Testis (tissue), 5 donors: ENCODE measurements at places on chromosomes 12 and 14. TPM values are rescaled to one million over a fixed set of nuclear protein-coding genes. Genes with fewer than 3 reads are reported as not detected.

- peaks cover 88% of the 10 kb centered on the region for H3K4me1 ChIP-seq
- no peak for DNase-seq
- no peak overlapping the region for H3K4me3 ChIP-seq
- peak overlapping the region; percentile 28 for H3K27ac ChIP-seq
These were observed 58.1 kb downstream of the NCOR2 start for GRCh38 chr12:124509300-124509675.

- no peak overlapping the region for H3K4me3 ChIP-seq
- no peaks in the 10 kb centered on the region for H3K36me3 ChIP-seq
- H3K27ac ChIP-seq, result no peak overlapping the region
- peaks cover 24% of the 10 kb centered on the region for H3K4me1 ChIP-seq
- H3K27me3 ChIP-seq, result no peaks in the 10 kb centered on the region
These were observed 338.6 kb downstream of the CEP128 start for GRCh38 chr14:80602946-80603345.

GRCh38 chr14:25431211-25432076, 381.5 kb upstream of the STXBP6 start:
- H3K4me3 ChIP-seq, result no peak overlapping the region
- no peaks in the 10 kb centered on the region for H3K36me3 ChIP-seq
- peak; percentile 87 for DNase-seq
- H3K27me3 ChIP-seq, result no peaks in the 10 kb centered on the region
- no peak overlapping the region for H3K27ac ChIP-seq

Gene C12orf42
- polyA plus RNA-seq, result 46.8 TPM

Gene APOF
- polyA plus RNA-seq, result not detected

Gene SLC17A8
- polyA plus RNA-seq, result 0.28 TPM
